Activated effector memory CD4-positive, alpha-beta T cell treated with anti-CD3 and anti-CD28 coated beads, Interleukin-2, amount 50 U/mL, for 16 hours (primary cell): ENCODE measurements at places on chromosomes 5 and 9.

GRCh38 chr9:79719989-79720388 is 148.2 kb downstream of the TLE4 start:
- no peak for DNase-seq

- no peak for DNase-seq
Measured at GRCh38 chr9:127520941-127521918, 69.9 kb downstream of the LRSAM1 start.

DNA sequence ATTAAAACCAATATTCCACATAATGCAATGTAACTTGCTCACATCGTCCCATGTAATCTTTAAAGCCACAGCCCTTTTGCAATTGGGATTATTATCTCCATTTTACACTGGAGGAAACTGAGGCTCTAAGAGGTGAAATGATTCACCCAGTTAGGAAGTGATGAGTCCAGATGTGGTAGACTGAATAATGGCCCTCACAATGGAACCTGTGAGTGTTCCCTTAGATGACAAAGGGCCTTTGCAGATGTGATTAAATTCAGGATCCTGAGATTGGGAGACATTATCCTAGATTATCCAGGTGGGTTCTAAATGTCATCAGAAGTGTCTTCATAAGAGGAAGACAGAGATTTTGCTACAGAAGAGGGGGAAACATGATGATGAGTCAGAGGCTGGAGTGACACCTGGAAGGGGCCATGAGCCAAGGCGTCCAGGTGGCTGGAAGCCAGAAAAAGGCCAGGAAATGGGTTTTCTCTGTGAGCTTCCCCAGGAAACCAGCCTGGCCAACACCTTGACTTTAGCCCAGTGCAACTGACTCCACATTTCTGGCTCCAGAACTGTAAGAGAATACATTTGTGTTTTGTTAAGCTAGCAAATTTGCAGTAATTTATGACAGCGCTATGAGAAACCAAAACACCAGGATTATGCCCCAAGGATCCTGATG is 139.1 kb downstream of the KCNIP1 start:
- no peak for DNase-seq

DNA sequence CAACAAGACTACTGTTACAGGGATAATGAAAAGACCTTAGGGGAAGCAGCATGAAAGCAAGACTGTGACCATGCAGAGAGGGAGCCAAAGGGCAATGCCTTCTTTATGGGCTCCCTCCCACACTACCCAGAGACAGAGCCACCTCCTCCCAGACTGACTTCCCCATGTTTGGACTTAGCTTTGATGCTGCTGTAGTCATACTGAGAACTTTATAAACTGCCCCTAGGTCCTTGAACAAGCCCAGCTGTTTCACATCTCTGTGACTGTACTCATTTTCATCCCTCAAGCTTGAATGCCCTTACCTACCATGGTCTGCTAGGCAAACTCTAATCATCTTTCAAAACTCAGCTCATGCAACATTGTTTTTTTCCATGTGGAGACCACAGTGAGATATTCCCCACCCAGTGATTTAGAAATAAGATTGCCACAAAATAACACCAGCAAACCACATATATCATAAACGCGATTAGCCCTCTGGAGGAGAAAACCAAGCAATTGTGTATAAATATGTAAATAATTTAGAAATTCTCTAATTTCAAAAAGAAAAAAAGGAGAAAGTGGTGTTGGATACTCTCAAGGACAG is 23.4 kb upstream of the FAM169A start:
- DNase-seq, result no peak

GRCh38 chr9:27367921-27368315 is 71.0 kb upstream of the EQTN start:
- no peak for DNase-seq

- no peak for DNase-seq
Measured at GRCh38 chr9:38224941-38225340, 155.9 kb upstream of the SHB start.

- DNase-seq, result no peak
Measured at GRCh38 chr9:82922686-82923085, 140.3 kb downstream of the RASEF start.

- no peak for DNase-seq
Measured at GRCh38 chr9:114163517-114163951, 8.2 kb downstream of the COL27A1 start.

- DNase-seq, result no peak
Measured at GRCh38 chr5:173217626-173218397, 17.2 kb downstream of the NKX2-5 start.

GRCh38 chr5:96236831-96237230 is 196.2 kb downstream of the PCSK1 start:
- no peak for DNase-seq

DNA sequence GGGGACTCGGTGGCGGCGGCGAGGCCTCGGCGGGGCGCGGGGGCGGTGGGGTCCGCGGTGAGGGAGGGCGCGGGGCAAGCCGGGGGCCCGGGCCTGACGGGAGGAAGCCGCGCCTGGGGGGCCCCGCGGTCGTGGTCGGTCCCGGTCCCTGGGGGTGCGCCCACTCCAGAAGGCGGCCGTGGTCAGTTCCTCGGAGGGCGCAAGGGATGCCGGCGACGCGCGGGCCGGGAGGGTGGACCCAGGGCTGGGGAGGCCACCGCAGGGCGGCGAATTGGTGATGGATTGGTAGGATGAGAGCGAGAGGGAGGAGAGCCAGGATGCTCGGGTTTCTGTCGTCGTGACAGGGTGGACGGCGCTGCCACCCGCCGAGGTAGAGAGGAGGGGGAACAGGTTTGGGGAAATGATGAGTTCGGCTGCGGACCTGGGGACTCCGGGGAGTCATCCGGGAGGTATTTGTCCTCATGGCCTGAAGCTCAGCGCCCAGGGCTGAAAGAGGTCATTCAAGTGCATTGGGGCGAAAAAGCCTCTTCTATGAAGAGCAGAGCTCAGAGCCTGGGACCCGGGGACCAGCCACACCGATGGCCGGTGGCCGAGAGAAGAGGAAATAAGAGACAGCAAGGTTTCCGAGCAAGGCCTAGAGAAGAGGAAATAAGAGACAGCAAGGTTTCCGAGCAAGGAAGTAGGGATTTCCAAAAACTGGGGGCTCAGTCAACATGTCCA is 557 bp downstream of the GNG10 start:
- DNase-seq, result peak; percentile 73

DNA sequence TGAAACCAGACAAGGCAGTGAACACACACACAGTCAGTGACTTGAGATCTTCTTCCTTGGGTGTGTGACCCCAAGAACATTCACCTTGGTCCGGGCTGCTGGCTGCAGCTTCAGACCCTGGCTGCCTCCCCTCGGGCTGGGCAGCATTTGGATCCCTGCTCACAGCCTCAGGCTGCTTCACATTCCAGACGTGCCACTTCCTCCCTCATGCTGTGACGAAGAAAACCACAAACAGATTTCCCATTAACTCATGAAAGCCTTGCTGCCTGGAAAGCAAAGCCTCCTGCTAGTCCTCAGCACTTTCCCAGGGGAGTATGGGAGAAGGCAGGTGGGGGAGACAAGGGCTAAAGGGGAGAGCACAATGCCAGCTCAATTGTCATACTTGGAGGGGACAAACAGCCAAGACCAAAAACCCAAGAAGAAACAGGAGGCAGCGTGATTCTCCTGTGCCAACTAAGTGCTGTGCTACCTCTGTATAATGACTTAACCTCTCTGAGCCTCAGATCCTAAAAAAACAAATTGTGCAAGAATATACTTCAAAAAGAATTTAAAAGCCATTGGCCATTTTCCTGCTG is 594.6 kb upstream of the BRINP1 start:
- no peak for DNase-seq

GRCh38 chr9:12774861-12775678 is at the start of gene LURAP1L:
Gene LURAP1L, plus strand, starts transcription at chr9:12775020. Its CDS starts 696 bp downstream, at chr9:12775716.
- no peak for DNase-seq

DNA sequence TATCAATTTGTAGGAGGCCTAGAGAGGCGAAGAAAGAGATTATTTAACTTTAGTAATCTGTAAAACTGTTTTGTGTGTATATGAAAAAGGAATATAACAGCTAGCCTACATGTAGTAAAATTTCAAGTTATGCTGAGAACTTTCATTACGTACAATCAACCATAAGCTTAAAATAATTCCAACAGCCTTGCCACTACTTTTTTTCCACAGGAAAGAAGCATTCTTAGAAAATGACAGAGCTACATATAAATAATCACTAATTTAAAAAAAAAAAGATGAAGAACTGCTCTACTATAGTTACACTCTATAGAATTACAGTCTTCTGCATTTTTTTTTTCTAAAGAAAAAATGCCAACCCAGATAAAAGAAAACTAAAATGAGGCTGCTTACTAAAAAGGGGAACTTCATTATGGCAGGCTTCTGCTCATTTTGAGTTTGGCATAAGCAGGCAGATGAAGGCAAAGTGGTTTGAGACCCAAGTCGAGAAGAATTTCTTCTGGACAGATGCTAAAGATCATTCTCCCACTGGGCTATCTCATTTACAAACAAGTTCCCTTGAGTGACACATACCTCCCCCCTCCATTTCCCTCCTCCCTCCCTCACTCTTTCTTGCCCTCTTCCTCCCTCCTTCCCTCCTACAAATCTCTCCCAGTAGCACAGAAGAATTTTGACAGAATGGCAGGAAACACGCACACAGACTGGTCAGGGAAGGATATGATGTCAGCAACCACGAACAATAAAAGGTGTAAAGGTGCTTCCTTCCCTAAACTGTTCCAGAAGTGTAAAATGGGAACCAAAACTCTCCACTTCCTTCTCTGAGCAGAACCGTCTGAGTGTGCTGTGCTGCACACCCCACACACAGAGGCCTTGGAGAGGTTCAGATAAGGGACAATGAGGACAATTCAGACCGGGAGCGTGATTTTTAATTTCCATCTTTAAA is 56.1 kb downstream of the MEF2C start:
- no peak for DNase-seq

GRCh38 chr5:167232675-167233311 is 1058.7 kb upstream of the WWC1 start:
- DNase-seq, result no peak

DNA sequence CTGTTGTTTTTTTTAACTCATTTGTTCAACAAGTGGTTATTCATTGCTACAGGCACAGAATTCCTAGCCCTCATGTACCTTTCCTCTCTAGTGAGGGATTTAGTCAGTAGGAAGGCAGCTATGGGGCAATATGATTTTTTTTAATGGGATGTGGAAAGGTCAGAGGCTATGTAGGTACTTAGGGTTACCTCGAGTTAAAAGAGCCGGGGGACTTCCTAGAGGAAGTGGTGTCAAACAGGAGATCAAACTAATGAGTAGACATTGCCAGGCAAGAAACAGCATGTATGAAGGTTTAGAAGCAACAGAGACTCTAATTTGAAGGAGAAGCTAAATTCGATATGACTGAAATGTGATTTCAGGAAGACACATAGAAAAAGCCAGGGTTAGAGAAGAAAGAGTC is 50.7 kb downstream of the ITGA2 start:
- no peak for DNase-seq

DNA sequence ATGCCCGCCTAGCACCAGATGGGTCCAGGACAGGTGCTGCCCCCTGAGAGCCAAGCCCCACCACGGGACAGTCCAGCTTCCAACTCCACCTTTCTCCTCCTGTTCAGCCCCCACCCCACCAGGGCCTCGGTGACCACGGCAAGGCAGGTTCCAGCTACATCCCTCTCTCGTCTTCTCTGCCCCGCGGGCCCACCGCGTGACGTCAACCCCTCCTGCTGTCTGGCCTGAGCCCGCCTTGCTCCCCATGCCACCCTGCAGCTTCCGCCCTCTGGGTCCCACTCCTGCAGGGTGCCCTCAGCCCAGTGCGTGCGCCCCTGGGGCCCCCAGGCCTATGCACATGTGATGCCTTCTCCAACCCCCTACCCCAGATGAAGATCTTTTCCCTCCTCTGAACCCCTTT is 6.8 kb downstream of the GFPT2 start:
- DNase-seq, result no peak

- no peak for DNase-seq
Measured at GRCh38 chr5:96248131-96248530, 184.9 kb downstream of the PCSK1 start.

DNA sequence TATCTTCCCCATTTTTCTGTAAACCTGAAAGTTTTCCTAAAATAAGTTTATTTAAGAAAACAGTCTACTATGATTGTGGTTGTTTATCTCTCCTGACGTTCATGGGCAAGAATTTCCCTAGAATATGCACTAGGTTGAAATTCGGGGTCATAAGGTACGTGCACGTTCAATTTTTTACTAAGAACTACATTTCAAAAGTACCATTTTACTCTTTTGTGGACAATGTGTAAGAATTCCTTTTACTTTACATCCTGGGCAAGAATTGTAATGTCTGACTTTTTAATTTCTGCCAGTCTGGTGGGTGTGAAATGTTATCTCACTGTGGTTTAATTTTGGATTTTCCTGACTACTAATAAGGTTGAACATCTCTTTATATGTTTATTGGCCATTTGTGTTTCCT is 12.4 kb downstream of the IL5 start:
- no peak for DNase-seq

- no peak for DNase-seq
Measured at GRCh38 chr5:143796753-143797152, 15.2 kb upstream of the HMHB1 start.

DNA sequence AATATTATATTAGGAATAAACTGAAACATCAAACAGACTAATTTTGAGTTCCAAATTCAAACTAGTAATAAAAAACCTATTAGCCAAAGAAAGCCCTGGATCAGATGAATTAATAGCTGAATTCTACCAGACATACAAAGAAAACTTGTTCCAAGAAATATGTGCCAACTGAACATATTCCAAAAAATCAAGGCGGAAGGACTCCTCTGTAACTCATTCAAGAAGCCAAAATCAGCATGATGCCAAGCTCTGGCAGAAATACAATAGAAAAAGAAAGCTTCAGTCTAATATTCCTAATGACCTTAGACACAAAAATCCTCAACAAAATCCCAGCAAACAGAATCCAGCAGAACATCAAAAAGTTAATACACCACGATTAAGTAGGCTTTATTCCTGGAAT is 619.1 kb upstream of the COX7C start:
- DNase-seq, result no peak

- no peak for DNase-seq
Measured at GRCh38 chr5:127418974-127419682, 98.3 kb upstream of the PRRC1 start.

DNA sequence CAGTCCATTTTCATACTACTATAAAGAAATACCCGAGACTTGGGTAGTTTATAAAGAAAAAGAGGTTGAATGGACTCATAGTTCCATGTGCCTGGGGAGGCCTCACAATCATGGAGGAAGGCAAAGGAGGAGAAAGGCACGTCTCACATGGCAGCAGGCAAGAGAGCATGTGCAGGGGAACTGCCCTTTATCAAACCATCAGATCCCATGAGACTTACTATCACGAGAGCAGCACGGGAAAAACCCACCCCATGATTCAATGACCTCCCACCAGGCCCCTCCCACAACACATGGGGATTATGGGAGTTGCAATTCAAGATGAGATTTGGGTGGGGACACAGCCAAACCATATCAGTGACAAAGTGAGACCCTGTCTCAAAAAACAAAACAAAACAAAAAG is 19.9 kb downstream of the TRAF2 start:
- no peak for DNase-seq

GRCh38 chr5:132773601-132774355 is 3.3 kb downstream of the SEPTIN8 start:
- peak; percentile 47 for DNase-seq

- no peak for DNase-seq
Measured at GRCh38 chr5:130216286-130216685, 312.0 kb downstream of the CHSY3 start.

- peak; percentile 34 for DNase-seq
Measured at GRCh38 chr5:170639221-170639925, 135.6 kb downstream of the KCNIP1 start.

GRCh38 chr9:21385131-21385670 is at the start of gene IFNA2:
Gene IFNA2, minus strand, starts transcription at chr9:21385398. Its CDS starts 69 bp downstream, at chr9:21385329.
- DNase-seq, result no peak
